ENCODE measurements at places on chromosomes 13 and 19.

GRCh38 chr19:661427-662196, 1.4 kb downstream of the RNF126 start:
- DNase-seq: no peak

DNA sequence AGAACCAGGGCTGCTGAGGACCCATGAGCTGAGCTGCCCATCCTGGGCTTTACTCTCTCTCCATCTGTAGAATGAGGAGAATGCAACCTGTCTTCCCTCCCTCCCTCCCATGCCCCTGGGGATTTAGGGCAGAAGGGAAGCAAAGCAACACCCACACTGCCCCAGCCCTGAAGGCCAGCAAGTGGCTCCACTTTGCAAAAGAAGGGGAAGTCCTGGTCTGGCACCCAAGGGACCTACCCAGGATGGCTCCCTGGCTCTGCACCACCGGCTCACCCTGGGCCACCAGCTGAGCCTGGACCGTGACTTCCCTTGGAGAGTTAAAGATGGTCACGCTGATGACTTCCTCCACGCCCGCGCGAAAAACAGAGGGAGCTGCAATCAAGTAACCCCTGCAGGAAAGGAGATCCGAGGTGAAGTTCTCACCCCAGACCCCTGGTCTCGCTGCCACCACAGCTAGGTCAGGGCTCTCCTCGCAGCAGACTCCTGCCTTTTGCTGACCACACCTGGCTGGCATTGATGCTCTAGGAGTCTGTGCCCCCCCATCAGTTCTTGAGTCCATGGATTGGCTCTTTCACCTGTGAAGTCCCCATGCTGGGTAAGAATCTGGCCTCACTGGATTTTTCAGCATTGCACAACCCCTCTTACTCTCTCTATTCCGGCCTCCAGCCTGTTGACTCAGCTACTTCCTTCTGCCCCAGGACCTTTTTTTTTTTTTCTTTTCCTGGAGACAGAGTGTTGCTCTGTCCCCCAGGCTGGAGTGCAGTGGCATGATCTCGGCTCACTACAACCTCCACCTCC, 4.6 kb downstream of the CPAMD8 start:
- no peak for DNase-seq

- DNase-seq: no peak
Observed at GRCh38 chr13:89733829-89734228, 1613.7 kb upstream of the MIR17HG start.

- no peak for DNase-seq
Observed at GRCh38 chr19:32489971-32490370, 84.4 kb downstream of the DPY19L3 start.

DNA sequence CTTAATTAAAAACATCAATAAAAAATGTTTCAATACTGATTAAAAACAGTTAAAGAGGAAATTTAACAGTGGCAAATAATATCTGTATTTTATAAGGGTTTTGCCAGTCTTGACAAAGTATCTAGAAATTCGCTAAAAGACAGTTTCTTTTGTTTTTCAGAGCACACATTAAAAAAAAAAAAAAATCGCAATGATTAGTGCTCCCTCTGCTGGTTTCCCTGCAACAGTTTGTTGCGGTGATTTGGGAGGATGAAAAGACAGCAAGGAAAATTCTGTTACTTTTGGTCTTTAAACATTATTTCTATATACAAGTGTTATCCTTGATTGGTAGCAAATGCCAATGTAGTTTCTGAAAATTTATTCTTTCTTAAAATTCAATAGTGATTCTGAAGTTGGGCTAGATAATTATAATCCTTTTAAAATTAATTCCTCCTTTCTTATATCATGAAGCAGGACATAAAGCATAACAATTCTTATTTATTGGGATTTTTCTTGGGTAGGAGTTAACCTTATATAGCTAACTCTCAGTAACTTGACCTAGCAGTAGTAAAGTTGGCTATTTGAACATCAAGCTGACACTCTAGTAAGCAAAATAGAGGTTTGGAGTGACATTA, 23.1 kb upstream of the SPRY2 start:
- no peak for DNase-seq

DNA sequence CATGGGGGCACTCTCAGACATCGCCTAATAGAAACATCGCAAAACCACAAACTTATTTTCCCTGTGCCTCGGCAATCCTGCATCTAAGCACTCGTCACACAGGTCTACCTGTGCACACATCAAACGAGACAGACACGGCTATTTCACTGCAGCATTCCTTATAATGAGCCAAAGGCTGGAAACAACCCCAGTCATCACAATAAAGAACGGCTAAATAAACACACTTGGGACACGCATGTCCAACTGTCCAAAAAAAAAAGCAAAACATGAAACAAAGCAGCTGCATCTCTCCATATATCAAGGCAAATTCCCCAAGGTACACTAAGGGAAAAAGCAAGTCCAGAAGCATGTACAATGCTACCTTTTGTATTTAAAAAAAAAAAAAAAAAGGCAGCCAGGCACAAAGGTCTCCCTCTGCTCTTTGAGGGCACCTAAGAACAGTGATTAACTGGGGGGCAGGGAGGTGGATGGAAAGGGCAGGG, 27.2 kb upstream of the CCNP start:
- DNase-seq: no peak

DNA sequence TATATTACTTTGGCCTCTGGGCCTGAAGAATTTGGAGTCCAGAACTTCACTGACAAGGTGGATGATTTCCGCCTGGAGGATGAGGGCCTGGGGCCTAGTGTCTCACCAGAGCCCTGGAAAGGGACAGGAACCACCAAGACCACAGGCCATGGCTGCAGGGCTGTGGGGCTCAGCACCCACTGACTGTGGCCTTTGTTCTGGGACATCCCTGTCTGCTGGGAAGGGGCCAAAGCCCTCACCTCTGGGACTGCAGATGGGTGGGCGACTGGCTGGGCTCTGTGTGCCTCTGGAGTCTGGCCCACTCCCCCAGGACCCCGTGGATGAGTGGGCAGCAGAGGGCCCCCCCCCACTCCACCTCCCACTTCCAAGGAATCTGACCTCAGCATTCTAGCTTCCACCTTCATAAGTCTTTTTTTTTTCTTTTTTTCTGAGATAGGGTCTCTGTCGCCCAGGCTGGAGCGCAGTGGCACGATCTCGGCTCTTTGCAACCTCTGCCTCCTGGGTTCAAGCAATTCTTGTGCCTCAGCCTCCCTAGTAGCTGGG, 20.3 kb downstream of the CHST8 start:
- DNase-seq: no peak

GRCh38 chr19:4327252-4327876, 11.3 kb downstream of the STAP2 start:
- peak; percentile 39 for DNase-seq

All from posterior cingulate gyrus (tissue), 11 donors.